Heart right ventricle (tissue), 16 donors: ENCODE measurements at places on chromosomes 1 and 21. TPM values are rescaled to one million over a fixed set of nuclear protein-coding genes. Genes with fewer than 3 reads are reported as not detected.

- DNase-seq, result no peak
Measured at GRCh38 chr21:34673006-34673405, 4.2 kb downstream of the CLIC6 start.

Gene APOBEC4
- not detected for total RNA-seq

Gene RGS4
- total RNA-seq, result 1.1 TPM

GRCh38 chr1:95984798-95985374, 736.7 kb upstream of the PTBP2 start:
- no peak for DNase-seq

- no peak for DNase-seq
Measured at GRCh38 chr1:119341372-119341947, 27.1 kb upstream of the HAO2 start.

Gene PTPN7
- 0.09 TPM for total RNA-seq
